ENCODE measurements at places on chromosomes 2 and 18. TPM values are rescaled to one million over a fixed set of nuclear protein-coding genes. Genes with fewer than 3 reads are reported as not detected.
A peak's percentile ranks its signal among the peaks of the same experiment; 100 is the strongest.

Gene PRKAG3
- 1.0 TPM for total RNA-seq

Gene SERPINB10
- not detected for total RNA-seq

GRCh38 chr18:45165871-45166270 is 449.4 kb upstream of the SLC14A2 start:
- no peak for DNase-seq
- H3K36me3 ChIP-seq: no peaks in the 10 kb centered on the region
- no peaks in the 10 kb centered on the region for H3K4me1 ChIP-seq

Gene TEKT4
- not detected for total RNA-seq

Gene GPR45
- total RNA-seq: not detected

- no peak overlapping the region for H3K27ac ChIP-seq
- no peak for DNase-seq
- H3K36me3 ChIP-seq: no peaks in the 10 kb centered on the region
- no peaks in the 10 kb centered on the region for H3K4me1 ChIP-seq
- no peaks in the 10 kb centered on the region for H3K27me3 ChIP-seq
- no peak overlapping the region for H3K4me3 ChIP-seq
Observed at GRCh38 chr2:134020608-134021007, 233.3 kb upstream of the MGAT5 start.

- H3K27me3 ChIP-seq: no peaks in the 10 kb centered on the region
- H3K4me1 ChIP-seq: no peaks in the 10 kb centered on the region
Observed at GRCh38 chr2:113218283-113219091, 44.7 kb downstream of the PSD4 start.

DNA sequence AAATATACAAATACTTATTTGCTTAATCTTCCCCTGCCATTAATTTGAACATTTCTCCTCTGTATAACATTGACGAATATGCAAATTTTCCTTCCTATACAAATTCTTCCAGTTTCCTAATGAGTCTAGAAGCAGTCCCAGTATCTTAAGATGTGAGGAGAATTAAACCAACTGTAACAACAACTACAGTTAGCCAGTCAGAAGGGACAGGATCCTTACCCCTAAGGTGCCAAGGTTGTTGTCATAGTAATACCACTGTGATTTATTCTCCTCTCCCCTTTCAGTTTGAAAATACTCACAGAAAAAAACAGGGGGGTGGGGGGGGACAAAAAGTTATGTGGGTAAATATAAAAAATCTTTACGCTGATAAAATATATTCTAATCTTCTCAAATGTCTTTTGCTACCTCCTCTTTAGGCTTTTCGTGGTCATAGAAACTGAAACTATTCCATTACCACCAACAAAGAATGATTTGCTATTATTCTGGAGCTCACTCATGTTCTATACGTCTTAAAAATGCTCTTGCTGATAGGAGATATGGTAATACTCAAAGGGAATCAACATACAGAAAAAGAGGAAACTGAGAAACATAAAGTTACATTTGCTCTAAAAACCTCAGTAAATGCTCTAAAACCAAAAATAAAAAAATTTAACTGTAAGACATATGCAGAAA is 107.6 kb downstream of the MEMO1 start:
- H3K4me1 ChIP-seq: no peaks in the 10 kb centered on the region
- DNase-seq: no peak
- H3K4me3 ChIP-seq: no peak overlapping the region

Gene PLGLB1
- total RNA-seq: 2.0 TPM

- no peak overlapping the region for H3K4me3 ChIP-seq
- H3K4me1 ChIP-seq: peaks cover 1% of the 10 kb centered on the region
- H3K27me3 ChIP-seq: no peaks in the 10 kb centered on the region
- no peak for DNase-seq
- no peaks in the 10 kb centered on the region for H3K36me3 ChIP-seq
Observed at GRCh38 chr2:144281476-144281875, 238.4 kb downstream of the ZEB2 start.

DNA sequence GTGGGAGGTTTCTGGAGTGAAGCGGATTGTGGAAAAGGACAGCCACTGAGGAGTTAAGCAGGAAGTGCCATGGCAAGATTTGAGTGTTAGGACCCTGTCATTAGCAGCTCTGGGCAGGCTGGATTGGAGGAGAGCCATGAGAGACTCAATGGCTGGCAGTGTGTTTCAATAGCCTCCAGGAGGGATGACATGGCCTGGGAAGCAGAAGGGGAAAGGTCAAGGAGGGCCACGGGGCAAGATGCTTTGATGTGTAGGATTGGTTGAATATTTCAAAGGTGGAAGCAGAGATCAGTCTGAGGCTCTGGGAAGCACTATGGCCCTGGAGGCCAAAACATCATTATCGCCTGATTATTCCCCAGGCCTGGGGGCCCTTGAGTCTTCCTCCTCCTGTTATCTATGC is 229.0 kb upstream of the HS6ST1 start:
- no peaks in the 10 kb centered on the region for H3K27me3 ChIP-seq
- no peak overlapping the region for H3K4me3 ChIP-seq
- no peak overlapping the region for H3K27ac ChIP-seq
- no peaks in the 10 kb centered on the region for H3K4me1 ChIP-seq

Gene COMMD1
- 39.6 TPM for total RNA-seq

Gene FIGN
- total RNA-seq: 12.7 TPM

Gene TGFA
- total RNA-seq: 2.5 TPM

Gene ZNF397
- total RNA-seq: 32.8 TPM

- DNase-seq: no peak
- no peaks in the 10 kb centered on the region for H3K36me3 ChIP-seq
- H3K4me1 ChIP-seq: no peaks in the 10 kb centered on the region
- no peak within 1 kb of the TSS for H3K27ac ChIP-seq
- H3K4me3 ChIP-seq: no peak within 1 kb of the TSS
- H3K27me3 ChIP-seq: no peaks in the 10 kb centered on the region
Observed at GRCh38 chr2:234050455-234051135, at the start of gene SPP2. Gene SPP2 (plus strand): TSS chr2:234050702. CDS start chr2:234050787, 85 bp downstream.

Gene RGPD8
- 51.7 TPM for total RNA-seq

DNA sequence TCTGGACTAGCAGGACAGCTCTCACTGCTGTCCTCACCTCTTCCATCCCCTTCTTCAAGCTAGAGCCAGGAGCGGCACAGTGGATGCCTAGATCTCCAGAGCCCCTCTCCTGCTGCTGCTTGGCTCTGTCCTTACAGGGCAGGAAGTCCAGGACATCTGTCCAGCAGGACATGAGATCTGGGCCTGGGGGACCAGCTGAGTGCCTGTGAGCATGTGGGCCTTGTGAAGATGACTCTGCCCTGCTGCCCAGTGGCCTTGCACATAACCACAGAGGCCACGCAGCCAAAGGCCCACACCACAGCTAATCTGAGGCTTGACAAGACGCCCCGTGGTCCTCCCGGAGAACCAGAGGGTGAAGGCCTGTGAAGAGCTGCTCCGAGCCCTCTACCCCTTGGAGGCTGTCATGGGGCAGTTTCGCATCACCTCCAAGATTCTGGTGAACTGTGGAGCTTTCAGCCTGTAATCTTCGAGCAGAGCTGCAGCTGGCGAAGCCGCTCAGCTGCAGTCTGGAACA is 516.7 kb upstream of the HS6ST1 start:
- no peaks in the 10 kb centered on the region for H3K27me3 ChIP-seq
- no peak overlapping the region for H3K4me3 ChIP-seq
- no peak overlapping the region for H3K27ac ChIP-seq
- no peaks in the 10 kb centered on the region for H3K4me1 ChIP-seq
- DNase-seq: no peak

Gene TRIM43
- total RNA-seq: not detected

DNA sequence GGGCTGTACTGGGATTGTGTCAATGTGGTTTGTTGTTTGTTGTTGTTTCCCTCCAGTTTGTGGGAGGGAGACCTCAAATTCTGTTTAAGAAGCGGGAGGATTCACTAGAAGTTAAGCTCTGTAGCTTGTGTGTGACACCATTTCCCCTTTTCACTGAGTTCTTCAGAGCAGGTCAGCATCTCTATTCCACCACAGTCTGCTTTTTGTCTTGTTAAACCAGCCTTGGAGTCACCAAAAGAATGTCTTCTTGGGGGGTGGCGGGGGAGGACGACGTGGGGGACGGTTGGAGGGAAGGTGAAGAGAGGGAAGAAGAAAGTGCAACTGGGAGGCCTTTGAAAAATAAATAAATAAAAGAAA is 2.3 kb upstream of the BCL11A start:
- no peaks in the 10 kb centered on the region for H3K36me3 ChIP-seq
- no peaks in the 10 kb centered on the region for H3K4me1 ChIP-seq
- H3K4me3 ChIP-seq: no peak overlapping the region
- no peak for DNase-seq

- no peaks in the 10 kb centered on the region for H3K27me3 ChIP-seq
- H3K4me1 ChIP-seq: no peaks in the 10 kb centered on the region
- DNase-seq: peak; percentile 88
- H3K4me3 ChIP-seq: no peak overlapping the region
- no peak overlapping the region for H3K27ac ChIP-seq
Observed at GRCh38 chr2:238938401-238939055, 90.6 kb downstream of the TWIST2 start.

Gene C2orf74
- total RNA-seq: 19.1 TPM

Gene SERPINB13
- total RNA-seq: not detected

GRCh38 chr2:8225266-8225665 is 456.6 kb upstream of the ID2 start:
- DNase-seq: no peak
- no peaks in the 10 kb centered on the region for H3K27me3 ChIP-seq
- H3K4me3 ChIP-seq: no peak overlapping the region
- no peaks in the 10 kb centered on the region for H3K36me3 ChIP-seq

- H3K36me3 ChIP-seq: no peaks in the 10 kb centered on the region
- H3K27me3 ChIP-seq: no peaks in the 10 kb centered on the region
- peaks cover 4% of the 10 kb centered on the region for H3K4me1 ChIP-seq
Observed at GRCh38 chr2:11458753-11459152, 7.2 kb downstream of the E2F6 start.

- H3K4me1 ChIP-seq: no peaks in the 10 kb centered on the region
- no peaks in the 10 kb centered on the region for H3K27me3 ChIP-seq
- peaks cover 2% of the 10 kb centered on the region for H3K36me3 ChIP-seq
- H3K4me3 ChIP-seq: no peak overlapping the region
- DNase-seq: no peak
- H3K27ac ChIP-seq: no peak overlapping the region
Observed at GRCh38 chr2:70068119-70068518, 19.2 kb upstream of the PCBP1 start.

DNA sequence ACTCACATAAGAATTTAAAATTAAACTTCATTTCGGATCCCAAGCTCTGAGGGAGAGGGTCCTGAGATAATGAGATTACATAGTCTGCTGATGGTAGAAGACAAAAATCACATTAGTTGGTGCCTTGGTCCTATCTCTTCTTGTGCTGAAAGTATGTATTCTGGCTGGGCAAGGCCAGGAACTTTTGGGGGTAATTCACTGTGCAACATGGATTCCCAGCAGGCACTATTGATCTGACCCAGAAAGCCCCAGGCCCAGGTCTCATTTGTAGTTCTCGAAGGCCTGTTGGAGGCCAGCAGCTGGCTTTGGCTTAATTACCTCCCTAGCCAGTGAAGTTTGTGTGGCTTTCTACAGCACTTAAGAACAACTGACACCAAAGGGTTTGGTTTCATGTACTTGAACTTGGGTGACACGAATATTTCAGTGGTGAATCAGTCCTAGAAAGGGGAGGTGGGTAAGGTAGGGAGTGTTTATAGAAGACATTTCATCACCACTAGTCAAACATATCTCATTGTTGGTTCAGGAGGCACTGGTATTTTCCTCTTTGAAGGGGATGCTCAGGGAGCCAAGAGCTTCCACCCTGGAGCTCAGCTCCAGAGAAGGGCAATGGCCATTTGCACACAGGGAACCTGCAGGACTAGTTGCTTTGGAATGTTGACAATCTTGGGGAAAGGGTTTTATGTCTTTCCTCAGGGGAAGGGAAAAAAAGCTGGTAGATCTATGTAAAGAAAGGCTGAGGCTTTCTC is 217.8 kb downstream of the OSR1 start:
- no peak overlapping the region for H3K27ac ChIP-seq
- H3K4me1 ChIP-seq: no peaks in the 10 kb centered on the region
- H3K36me3 ChIP-seq: no peaks in the 10 kb centered on the region
- H3K27me3 ChIP-seq: no peaks in the 10 kb centered on the region

DNA sequence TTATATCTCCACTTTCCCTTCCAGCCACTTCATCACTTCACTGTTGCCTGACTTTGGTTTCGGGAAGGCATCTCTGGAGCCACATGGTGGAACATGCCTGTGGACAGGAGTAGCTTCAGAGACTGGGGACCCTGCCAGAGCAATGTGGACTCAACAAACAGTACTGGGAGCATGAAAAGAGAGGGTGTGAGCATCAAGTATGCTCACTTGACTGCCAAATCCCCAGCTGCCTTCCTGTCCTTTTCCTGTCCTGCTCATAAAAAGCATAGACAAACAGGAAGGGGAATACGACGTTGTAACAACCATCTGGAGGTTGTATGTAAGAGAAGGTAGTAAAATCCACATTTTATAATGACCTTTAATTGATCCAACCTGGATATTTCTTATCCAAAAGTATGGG is 61.3 kb upstream of the CSRNP3 start:
- H3K36me3 ChIP-seq: no peaks in the 10 kb centered on the region
- no peak for DNase-seq
- no peak overlapping the region for H3K27ac ChIP-seq
- peaks cover 2% of the 10 kb centered on the region for H3K4me1 ChIP-seq
- no peak overlapping the region for H3K4me3 ChIP-seq
- no peaks in the 10 kb centered on the region for H3K27me3 ChIP-seq

DNA sequence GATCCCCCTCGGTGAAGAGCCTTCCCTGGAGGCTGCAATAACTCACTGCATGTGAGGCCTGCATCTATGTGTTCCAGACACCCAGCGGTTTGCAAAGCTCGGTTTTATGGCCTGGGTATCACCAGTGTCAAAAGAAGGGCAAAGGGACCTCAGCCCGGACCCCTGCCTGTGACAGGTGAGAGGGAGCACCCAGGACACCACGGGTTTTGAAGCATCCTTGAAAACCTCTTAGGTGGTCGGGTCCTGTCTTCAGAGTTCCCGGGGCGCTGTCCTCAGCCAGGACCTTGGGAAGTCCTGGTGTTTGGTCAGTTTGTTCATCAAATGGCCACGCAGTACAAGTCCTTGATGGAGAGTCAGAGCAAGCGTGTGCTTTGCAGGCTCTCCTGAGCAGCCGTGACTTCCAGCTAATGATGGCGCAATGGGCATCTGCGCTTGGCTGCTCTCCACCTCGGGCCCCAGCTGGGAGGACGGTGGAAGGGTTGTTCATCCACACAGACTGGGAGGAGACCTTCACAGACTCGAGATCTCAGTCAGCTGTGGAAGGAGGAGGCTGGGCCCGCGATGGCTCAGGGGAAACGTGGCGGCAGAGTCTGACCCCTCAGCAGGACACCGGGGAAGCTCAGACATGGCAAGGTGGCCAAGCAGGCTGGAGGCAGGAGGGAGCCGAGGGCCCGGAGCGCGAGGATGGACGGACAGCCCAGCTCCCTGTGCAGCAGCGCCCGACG is 113.1 kb upstream of the GPC1 start:
- no peaks in the 10 kb centered on the region for H3K4me1 ChIP-seq
- H3K36me3 ChIP-seq: no peaks in the 10 kb centered on the region
- no peak overlapping the region for H3K4me3 ChIP-seq
- DNase-seq: no peak
- H3K27me3 ChIP-seq: no peaks in the 10 kb centered on the region
